ENCODE measurements at places on chromosomes 4 and X.
A peak's percentile ranks its signal among the peaks of the same experiment; 100 is the strongest.

DNA sequence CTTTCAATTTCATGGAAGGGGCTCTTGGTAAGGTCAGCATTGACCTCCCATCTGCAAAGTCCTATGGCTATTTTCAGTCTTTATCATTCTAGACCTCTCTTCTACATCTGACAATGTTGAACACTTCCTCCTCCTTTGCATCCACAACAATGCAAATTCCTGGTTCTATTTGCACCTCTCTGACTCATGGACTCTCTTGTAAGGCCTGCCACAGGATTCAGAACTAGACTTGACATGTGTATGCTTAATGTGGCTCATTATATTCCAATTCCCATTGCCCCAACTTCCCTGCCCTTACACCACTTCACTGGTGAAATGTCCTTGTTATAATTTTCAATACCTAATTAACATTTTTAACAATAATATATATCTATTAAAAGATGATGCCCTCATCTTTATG, 314.3 kb upstream of the FGF13 start:
- DNase-seq, result no peak

DNA sequence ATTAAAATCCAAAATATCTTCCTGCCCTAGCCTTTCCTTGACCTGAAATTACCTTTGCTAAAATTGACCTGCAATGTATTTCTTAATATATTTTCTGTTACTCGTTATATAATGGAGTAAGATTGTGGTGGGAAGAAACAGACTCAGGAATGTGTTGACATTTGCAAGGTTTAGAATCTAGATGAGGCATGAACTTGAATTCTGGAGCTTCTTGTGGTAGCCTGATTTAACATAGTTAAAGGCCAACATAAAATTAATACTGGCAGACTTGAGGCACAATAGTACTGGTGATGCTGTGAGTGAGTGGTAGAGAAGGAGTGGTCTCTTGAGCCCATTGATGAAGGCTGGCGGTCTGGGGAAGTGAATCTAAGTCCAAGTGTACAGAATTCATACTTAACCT, 197.9 kb upstream of the SPRY1 start:
- no peak for DNase-seq

GRCh38 chr4:57077550-57078343, 32.4 kb downstream of the IGFBP7 start:
- no peak for DNase-seq

DNA sequence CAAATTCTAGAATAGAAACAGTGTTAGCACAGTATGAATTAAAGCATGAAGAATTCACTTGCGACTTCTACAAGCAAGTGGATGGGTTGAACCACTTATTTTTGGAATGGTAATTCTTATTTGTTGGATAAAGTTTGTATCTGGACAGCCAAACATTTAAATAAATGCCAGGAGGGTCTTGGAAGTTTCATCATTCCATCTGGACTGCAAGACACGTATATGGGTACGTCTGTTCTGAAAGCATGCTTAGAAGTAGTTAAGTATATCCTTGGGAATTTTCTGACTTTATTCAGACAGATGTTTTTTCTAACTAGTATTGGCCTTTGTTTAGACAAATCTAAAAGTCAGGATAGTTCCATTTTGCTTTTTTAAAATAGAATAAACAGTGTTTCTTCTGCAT, 77.5 kb upstream of the CASK start:
- DNase-seq, result no peak

- no peak for DNase-seq
Measured at GRCh38 chr4:81723927-81724587, 252.3 kb upstream of the RASGEF1B start.

DNA sequence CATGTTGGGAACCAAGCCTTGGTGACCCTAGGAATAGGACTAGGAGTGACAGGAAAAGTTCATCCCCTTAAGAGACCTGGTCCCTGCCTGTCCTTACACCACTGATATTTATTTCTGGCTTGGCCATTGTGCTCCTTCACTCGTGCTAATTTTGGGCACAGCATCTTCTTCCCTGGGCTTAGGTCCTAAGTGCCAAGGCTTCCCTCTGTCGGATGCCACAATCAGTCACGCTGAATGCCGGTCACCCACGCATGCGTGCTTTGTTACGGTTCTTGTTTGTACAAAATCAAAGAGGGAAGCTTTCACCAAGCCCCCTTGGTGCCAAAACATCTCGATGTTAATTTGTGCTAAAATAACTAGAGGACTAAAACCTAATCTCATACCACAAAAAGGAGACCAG, 17.4 kb upstream of the MAP3K15 start:
- DNase-seq, result no peak

DNA sequence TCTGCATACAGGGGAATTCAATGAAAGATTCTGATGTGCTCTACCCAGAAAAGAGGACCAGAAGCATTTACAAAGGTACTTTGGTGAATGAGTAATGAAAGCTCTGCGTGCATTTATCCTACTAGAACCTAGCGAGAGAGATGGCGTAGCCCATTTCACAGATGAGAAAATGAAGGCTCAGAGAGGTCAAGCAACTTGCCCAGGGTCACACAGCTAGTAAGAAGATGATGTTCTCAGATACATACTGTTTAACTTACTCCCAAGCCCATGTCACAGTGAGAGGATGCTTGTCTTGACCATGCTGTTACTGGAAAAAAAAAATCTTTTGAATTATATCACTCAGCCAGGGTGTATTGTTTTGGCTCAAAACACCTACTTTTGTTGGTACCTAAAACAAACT, 317.3 kb downstream of the LDB2 start:
- no peak for DNase-seq

GRCh38 chr4:142811034-142811433, 35.1 kb downstream of the INPP4B start:
- DNase-seq, result no peak

- no peak for DNase-seq
Measured at GRCh38 chr4:88928852-88929251, 128.1 kb downstream of the FAM13A start.

DNA sequence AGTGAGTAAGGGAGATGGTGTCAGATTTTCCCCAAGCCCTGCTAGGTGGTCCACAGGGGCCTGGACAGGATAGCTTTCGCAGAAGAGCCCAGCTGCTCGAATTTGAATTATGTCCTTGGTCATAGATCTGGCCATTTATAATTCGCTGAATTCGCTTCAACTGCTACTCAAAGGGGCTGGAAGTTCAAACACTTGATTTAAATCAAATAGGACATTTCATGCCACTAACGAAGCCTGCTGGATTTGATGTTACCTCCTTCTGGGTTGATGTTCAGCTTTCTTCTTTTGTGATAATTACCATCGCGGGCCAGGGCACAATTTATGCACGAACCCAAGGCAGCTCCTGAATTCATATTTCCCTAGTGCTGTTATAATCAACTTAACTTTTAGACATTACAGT, 67.0 kb downstream of the CLCN4 start:
- DNase-seq, result no peak

DNA sequence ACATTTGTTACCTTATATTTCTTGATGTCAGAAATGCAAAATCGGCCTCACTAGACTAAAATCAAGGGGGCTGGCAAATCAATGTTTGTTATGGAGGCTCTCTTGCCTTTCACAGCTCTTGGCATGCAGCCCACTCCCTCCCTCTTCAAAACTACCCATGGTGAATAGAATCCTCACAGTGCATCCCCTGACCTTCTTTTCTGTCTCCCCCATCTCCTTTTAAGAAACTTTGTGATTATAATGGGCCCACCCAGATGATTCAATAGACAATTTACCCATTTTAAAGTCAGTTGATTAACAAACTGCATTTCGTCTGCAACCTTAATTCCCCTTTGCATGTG, 184.0 kb downstream of the PCDH7 start:
- no peak for DNase-seq

GRCh38 chr4:1112174-1112820, 1.1 kb downstream of the RNF212 start:
- no peak for DNase-seq

DNA sequence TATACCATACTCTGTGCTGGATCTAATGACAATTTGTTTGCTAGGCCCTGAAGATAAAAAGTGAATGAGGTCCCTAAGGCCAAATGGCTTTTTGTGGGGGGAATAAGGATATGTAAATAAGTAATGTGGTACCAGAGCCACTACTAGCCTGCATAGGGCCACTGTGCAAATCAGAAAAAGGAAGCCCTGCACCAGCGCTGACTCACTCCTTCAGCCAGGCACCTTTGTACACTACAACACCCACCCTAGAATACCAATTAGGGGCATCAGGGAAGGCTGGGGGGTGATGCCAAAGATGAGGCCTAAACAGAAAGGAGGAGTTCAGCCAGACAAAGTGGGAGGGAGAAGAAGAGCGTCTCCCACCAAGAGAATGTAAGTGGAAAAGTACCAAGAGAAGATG, 122.2 kb downstream of the CAMK2D start:
- DNase-seq, result no peak

DNA sequence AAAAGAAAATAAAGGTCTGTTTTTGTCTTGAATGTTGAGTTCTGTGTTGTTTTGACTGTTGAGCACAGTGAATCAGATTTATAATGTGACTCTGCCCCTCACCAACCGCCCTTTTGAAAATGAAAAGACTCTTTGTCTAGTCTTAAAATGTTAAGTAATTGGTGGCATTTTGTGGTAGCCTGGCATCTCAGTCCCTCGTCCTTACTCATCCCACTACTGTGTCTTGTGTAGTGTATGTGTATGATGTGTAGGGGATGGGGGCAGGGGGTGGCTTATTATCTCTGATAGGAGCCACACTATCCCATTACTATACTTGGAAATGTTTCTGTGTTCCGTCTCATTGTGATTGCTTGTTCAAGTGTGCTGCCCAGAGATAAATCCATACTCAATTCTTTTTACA, 12.2 kb downstream of the KLHL34 start:
- DNase-seq, result no peak

GRCh38 chr4:170428929-170429328, 339.2 kb upstream of the AADAT start:
- DNase-seq, result no peak

GRCh38 chr4:68249434-68249833, 3.9 kb upstream of the TMPRSS11B start:
- no peak for DNase-seq

DNA sequence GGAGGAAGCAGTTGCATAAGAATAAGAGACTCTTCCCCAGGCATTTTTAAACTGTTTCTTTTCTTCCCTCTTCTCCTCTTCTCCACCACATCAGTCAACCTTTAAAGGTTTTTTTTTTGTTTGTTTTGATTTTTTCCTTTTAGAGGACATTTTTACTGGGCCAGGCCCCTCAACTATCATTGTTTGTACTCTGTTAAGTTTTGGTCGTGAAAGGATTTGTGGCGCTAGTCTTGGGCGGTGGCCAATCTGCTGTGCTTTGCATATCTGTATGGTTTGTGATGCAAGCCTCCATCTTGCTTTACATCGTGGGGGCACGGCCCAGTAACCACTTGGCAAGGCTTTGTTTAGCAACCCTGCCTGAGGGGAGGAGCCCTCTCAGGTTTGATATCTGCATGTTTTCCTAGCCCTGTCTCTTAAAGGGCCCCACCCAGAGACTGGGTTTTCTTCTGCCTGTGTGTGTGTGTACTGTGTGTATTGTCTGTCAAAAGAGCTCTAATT, 101.9 kb upstream of the SLITRK2 start:
- no peak for DNase-seq

- no peak for DNase-seq
Measured at GRCh38 chr4:187370918-187371317, 624.7 kb upstream of the ZFP42 start.

- DNase-seq, result peak; percentile 63
Measured at GRCh38 chrX:119690921-119691716, 1.8 kb downstream of the SEPTIN6 start.

DNA sequence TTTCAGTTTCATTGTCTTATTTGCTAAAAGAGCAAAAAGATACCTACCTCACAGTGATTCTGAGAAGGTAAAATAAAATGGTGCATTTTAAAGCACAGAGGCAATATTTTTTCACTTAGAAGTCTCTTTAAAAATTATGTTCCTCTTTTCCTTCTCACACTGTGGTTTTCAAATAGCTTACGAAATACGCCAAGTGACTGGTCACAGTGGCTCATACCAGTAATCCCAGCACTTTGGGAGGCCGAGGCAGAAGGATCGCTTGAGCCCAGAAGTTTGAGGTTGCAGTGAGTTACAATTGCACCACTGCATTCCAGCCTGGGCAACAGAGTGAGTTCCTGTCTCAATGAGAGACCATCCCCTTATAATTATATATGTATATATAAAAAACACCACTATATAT, 372.6 kb downstream of the FBXO8 start:
- DNase-seq, result no peak

DNA sequence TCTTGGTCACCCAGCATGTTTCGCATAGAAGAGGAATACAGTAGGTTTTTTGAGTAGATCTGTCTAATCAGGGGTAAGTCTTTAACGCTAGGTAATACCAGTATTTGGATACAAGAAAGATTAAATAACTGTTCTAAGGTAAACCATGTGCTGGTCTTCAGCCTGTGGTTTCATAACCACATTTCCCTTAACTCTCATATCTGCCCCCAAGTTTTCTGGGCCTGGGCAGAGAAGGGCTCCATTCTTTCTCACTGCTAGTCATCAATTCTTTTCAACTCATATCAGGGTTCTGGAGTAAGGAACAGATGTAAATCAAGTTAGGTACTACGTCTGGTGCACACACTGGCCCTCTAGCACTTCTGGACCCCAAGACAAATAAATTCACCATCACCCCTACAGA, 49.0 kb downstream of the DHX15 start:
- no peak for DNase-seq

GRCh38 chr4:168304744-168305459, 13.7 kb downstream of the DDX60 start:
- no peak for DNase-seq

- DNase-seq, result no peak
Measured at GRCh38 chr4:138367942-138368341, 125.8 kb upstream of the SLC7A11 start.

DNA sequence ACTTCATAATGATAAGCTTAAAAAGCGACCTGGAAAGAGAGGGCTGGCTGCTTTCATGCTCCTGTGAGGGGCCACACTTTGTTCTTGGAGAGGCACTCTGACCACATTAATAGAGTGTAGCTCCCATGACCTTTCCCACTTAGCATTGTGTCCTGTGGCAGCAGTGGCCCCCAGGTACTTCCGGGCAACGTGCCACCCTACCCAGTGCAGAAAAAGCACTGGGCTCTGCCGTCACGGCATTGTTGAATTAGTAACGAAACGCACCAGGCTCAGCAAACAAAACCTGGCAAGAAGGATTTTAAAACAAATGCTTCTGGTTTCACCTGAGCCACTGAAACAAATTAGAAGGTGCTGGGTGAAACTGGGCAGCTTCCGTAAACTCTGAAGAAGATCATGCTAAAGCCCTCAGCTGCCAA, 5.4 kb upstream of the SORBS2 start:
- no peak for DNase-seq

DNA sequence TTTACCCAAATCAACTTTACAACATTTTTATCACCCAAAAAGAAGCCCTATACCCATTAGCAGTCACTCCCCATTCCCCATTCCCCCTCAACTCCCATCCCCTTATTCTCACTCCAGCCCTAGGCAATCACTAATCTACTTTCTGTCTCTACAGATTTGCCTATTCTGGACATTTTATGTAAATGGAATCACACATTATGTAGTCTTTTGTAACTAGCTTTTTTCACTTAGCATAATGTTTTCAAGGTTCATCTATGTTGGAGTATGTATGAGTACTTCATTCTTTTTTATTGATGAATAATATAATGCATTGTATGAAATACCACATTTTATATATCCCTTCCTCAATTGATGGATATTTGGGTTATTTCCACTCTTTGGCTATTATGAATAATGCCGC, 36.1 kb upstream of the HERC5 start:
- no peak for DNase-seq
